ENCODE measurements at places on chromosomes 4 and X.

- no peak for DNase-seq
Observed at GRCh38 chr4:168886351-168886750, 123.7 kb downstream of the CBR4 start.

DNA sequence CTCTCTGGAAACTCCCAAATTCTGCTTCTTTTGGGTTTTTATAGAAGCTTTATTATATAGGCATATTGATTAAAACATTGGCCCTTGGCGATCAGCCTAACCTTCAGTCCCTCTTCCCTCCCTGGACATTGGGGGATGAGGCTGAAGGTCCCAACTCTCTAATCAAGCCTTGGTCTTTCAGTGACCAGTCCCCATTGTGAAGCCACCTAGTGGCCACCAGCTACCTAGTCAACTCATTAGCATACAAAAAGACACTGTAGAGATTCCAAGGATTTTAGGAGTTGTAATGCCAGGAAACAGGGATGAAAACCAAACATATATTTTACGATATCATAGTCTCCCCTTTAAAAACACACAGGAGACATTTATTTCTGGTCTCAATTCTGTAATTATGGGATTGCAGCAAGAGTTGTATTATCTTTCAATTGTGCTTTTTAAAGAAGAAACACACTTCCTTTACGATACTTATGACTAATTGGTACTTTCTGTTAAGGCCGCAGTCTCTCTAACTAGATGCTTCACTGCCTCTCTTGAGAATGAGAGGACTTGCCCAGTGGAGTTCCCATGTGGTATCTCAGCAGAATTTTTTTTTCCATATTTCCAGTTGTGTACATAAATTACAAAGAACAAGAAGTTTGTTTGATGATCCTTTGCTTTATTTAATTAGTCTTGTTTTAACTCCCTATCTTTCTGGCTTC lies 58.2 kb downstream of the WDR17 start:
- DNase-seq = no peak

DNA sequence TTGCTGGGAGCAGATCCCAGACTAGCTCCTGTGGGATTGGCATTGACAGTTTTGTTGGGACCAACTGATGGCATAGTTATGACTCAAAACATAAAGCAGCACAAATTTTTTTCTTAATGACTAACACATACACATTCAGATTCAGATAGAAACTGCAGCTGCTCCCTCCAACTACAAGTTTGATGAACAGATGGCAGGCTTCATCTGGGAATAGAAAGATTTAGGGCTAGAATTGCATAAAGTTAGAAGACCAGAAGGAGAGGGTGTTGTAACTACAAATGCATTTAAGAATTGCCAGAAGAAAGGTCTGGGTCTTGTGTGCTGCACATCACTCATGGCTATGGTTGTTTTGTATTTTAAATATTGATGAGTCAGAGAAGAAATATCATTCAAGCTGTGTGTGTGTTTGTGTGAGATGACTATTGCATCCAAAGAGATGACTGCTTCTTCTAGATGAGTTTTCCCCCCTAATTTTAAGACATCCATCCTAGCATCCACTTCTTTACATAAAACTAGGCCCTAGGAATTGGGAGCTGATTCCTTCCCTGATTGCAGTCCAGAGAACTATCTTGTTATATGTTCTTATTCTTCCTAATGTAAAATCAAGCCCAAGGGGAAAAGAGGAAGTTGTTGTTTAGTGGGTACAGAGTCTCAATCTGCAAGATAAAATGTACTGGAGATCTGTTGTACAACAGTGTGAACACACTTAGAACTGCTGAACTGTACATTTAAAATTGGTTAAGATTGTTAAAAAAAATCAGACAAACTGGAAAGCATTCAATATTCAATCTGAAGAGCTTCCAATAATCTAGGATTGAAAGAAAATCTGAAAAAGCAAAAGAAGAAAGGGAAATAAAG lies 175.1 kb downstream of the PARM1 start:
- no peak for DNase-seq

GRCh38 chrX:30570505-30570904 lies 7.1 kb downstream of the TASL start:
- no peak for DNase-seq

DNA sequence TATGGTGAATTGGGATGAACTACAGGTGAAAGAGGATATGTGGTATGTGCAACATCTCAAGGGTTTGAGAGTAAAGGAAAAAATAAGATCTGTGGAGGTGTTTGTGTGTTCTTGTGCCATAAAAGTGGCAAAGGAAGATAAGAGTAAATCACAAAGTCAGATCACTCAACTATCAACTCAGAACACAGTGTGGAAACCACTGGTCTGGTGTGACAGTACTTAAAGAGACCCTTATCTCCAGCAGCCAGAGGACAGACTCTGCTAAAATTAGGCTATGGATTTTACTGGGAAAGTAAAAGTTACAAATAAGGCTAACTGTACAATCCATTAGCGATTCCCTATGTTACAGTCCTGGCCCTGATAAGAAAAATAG lies 54.0 kb upstream of the PRDM8 start:
- no peak for DNase-seq

DNA sequence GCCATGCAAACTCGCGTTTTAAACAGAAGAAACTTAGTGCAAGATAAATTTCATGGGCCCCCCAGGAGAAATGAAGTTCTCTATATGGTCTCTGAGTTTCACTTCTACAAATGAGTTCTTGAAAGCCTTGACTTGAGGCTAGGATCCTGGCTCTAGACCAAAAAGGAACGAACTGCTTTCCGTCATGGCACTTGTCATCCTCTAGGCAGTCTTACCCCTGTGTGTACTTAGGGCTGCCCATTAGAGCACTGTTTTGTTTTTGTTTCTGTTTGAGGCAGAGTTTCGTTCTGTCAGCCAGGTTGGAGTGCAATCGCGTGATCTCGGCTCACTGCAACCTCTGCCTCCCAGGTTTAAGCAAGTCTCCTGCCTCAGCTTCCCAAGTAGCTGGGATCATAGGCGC lies 29.0 kb downstream of the RNF4 start:
- DNase-seq = no peak

DNA sequence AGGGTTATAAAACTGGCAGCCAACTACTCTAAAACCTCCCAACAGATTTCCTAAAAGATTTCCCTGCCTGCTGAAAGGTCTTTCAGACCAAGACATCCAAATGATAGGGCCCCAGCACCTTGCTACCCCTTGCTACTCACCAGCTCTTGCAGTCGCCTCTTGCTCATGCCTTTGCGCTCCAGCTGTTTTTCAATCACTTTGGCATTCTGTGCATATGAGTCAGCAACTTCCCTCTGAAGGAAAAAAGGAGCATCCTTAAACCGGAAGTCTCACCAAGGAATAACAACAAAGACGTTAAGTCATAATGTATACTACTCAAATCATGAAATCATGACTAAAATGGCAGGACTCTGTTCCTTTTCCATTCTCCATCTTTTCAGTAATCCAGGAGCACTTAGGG lies 24.0 kb downstream of the STEEP1 start:
- DNase-seq = no peak

DNA sequence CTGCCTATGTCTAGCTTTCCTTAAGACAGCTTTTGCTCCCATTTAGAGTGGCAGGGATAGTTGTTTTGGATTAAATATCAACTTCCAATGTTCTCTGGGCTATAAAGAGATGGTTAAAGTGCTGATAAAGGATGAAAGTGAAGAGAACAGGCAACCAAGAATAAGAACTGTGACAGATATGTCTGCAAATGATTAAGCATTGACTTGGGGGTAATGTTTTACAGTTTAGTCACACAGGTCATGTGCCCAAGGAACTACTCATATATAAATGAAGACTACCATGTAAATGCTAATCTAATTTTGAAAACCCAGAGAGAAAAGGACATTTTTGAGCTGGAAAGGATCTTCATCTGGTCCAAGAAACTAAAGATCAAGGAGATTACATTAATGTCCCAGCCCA lies 42.1 kb downstream of the RBMX2 start:
- no peak for DNase-seq

DNA sequence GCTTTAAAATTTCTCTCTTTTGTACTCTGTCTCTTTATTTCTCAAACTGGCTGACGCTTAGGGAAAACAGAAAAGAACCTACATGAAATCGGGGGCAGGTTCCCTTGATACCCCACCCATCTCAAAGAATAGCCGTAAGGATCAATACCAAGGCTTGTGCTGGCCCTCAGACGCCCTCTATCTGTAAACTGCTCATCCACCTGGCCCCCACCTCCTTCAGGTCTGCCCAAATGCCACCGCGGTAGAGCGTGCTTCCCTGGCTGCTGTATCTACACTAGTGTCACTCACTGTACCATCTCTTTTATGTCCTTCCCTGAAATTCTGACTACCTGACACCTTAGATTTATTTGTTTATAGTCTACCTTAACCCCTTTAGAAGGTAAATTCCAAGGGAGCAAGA lies 62.8 kb downstream of the SMIM20 start:
- DNase-seq = no peak

GRCh38 chr4:159045321-159045720 lies 57.6 kb upstream of the RAPGEF2 start:
- DNase-seq = no peak

DNA sequence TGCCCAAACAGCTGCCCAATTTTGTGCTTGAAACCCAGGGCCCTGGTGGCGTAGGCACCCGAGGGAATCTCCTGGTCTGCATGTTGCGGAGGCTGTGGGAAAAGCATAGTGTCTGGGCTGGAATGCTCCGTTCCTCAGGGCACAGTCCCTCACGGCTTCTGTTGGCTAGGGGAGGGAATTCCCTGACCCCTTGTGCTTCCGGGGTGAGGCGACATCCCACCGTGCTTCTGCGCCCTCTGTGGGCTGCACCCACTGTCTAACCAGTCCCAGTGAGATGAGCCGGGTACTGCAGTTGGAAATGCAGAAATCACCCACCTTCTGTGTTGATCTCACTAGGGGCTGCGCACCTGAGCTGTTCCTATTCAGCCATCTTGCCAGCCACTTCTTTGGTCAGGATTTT lies 399.4 kb upstream of the FTHL17 start:
- no peak for DNase-seq

DNA sequence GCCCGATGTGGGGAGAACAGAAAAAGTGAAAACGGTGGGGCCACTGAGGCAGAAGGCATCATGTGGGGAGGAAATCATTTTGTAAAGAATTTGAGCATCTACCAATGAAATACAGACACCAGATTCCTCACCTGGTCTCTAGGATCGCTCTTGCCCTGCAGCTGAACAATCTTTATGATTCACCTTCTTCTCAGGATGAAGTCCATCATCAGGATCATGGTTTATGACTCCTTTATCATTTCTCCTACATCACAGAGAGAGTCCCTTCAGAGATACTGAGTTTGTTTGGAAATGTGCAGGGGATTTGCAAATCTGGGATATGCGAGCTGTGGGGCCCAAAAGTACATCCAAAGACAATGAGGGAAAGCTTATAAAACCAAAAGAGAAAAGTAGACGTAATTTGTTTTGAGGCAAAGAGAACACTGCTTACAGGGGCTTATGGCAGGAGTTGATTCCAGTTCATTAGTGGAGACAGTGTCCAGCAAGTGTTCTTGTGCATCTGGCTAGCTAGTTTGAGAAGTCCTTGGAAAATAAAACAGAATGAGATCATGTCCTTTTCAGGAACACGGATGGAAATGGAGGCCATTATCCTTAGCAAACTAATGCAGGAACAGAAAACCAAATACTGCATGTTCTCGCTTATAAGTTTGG lies 15.3 kb upstream of the ANXA5 start:
- DNase-seq = no peak

DNA sequence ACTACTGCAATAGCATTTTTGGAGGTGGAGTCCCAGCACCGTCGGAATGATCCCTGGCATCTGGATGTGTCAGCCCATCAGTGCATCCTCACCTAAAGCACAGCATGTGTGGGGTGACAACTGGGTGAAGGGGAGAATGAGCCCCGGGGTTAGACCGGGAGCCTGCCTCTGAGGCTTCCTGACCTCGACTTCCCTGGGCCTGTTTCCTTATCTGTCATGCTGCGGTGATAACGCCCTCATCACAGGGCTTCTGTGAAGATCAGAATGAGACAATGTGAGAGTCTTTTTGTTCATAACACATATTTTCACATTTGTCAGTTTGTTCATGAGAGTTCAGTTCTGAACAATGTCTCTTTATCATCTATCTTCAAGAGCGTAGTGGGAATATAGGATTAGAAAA lies 31.1 kb upstream of the PDLIM3 start:
- peak; percentile 57 for DNase-seq

- DNase-seq = no peak
Observed at GRCh38 chrX:153468008-153468580, 2.3 kb downstream of the HAUS7 start.

DNA sequence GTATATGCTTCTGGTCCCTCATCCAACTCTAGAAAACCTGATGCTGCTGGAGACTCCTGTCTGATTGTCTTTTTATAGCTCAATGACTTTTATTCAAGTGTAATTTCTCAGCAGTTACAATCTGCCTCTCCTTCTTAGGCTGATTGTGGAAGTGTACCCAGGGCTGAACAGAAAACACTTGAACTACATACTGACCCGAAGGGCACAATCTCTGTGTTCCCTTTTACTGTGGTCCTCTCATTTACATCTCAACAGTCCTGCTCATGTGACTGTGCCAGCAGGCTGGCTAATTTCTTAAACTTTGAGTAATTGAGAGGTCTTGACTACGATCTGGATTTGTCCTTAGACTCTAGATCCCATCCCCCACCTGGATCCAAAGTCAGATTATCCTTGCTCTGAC lies 863.4 kb downstream of the PDHA2 start:
- DNase-seq = no peak

GRCh38 chrX:12440246-12440645 lies 302.0 kb downstream of the FRMPD4 start:
- no peak for DNase-seq

GRCh38 chr4:4726051-4726450 lies 133.4 kb upstream of the MSX1 start:
- DNase-seq = no peak
